A549 treated with GW870086 at 1 μM for 4 hours (cell line): ENCODE measurements at places on chromosomes 3 and 15. TPM values are rescaled to one million over a fixed set of nuclear protein-coding genes. Genes with fewer than 3 reads are reported as not detected.

Gene LSMEM2
- total RNA-seq: 0.10 TPM in 1 of 5 replicates, not detected in the others

Gene CPEB1
- total RNA-seq: 2.3 to 3.5 TPM (median 2.9 TPM) in 5 replicates

Gene SEMA6D
- not detected in 5 replicates for total RNA-seq

Gene DUOX2
- total RNA-seq: 0.01 to 0.03 TPM (median 0.03 TPM) in 4 of 5 replicates, not detected in the other

Gene GOLGA8K
- 0.56 to 0.97 TPM (median 0.71 TPM) in 5 replicates for total RNA-seq

Gene THRB
- 1.1 to 1.4 TPM (median 1.3 TPM) in 5 replicates for total RNA-seq

Gene COLQ
- 0.23 to 0.65 TPM (median 0.26 TPM) in 5 replicates for total RNA-seq

Gene APOD
- 0.79 to 1.2 TPM (median 0.87 TPM) in 5 replicates for total RNA-seq

Gene TRIM42
- total RNA-seq: not detected in 5 replicates

Gene PLCD1
- total RNA-seq: 3.5 to 5.1 TPM (median 4.0 TPM) in 5 replicates

Gene RSRC1
- 21.3 to 31.6 TPM (median 28.3 TPM) in 5 replicates for total RNA-seq

Gene TIGIT
- total RNA-seq: not detected in 5 replicates

Gene GXYLT2
- total RNA-seq: 0.82 to 2.1 TPM (median 1.4 TPM) in 5 replicates

Gene DCLK3
- total RNA-seq: not detected in 5 replicates

Gene TMEM44
- 9.7 to 11.8 TPM (median 11.2 TPM) in 5 replicates for total RNA-seq

Gene FYCO1
- 4.0 to 5.4 TPM (median 4.9 TPM) in 5 replicates for total RNA-seq

Gene XXYLT1
- 9.6 to 13.5 TPM (median 12.5 TPM) in 5 replicates for total RNA-seq

Gene DPPA2
- total RNA-seq: not detected in 5 replicates

Gene METTL6
- 25.0 to 33.9 TPM (median 28.1 TPM) in 5 replicates for total RNA-seq

Gene RCN2
- total RNA-seq: 52.0 to 71.6 TPM (median 60.0 TPM) in 5 replicates

Gene GPR62
- not detected in 5 replicates for total RNA-seq

Gene TGFBR2
- 52.8 to 66.8 TPM (median 62.6 TPM) in 5 replicates for total RNA-seq

Gene SERPINI2
- total RNA-seq: not detected in 5 replicates

Gene TM4SF18
- total RNA-seq: 31.8 to 38.1 TPM (median 35.7 TPM) in 5 replicates

Gene GPR27
- total RNA-seq: 2.5 to 3.5 TPM (median 2.9 TPM) in 5 replicates

Gene CELF6
- 0.11 to 0.24 TPM (median 0.16 TPM) in 5 replicates for total RNA-seq
